ENCODE measurements at places on chromosomes 16 and 17.

- DNase-seq, result no peak
Observed at GRCh38 chr16:75264457-75264998, 13.1 kb upstream of the BCAR1 start.

- no peak for DNase-seq
Observed at GRCh38 chr16:87076331-87076949, 240.8 kb downstream of the C16orf95 start.

DNA sequence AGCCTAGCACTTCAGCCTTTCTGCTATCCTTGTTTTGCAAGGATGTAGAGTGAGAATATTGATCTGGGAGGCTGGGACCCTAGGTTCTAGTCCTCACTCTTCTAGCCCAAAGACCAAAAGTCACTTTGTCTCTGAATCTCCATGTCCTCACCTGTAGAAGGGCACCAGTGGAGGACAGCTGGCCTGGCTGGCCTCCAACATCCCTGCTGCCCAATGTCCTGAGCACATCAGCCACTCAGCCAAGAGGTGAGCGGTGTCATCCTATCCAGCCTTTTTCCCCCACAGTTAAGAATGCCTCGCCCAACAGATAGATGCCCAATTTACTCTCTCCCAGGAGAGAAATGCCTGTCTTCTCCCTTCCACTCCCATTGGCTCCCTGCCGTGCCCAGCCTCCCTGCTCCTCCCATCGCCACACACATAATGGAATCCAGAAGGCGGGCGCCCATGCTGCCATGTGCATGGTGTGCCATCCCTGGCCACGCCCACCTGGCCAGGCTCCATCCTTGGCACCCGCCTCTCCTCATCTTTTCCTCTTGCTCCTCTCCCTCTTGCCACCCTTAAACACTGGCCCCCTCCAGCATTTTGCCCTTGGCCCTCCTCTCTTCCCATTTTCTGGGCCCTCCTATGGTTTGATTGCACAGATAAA is 157.3 kb upstream of the SDK2 start:
- no peak for DNase-seq

- DNase-seq, result no peak
Observed at GRCh38 chr16:70337814-70338213, 8.9 kb upstream of the DDX19A start.

DNA sequence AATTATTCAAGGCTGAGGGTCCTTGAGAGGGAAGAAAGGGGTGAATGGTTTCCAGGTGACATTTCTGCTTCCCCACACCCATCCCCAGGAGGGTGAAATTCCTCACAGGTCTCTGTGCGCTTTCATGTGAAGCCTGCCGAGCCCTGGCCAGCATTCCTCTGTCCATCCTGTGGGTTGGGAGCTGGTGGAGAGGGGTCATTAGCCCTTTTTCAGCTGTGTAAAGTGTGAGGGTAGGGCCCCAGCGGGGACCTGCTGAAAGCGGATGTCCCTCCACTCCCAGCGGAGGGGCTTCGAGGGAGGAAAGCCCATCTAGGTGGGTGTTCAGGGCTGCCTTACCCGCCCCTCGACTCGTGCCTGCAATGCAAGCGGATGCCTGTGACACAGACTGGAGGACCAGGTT is 53.3 kb upstream of the DLX4 start:
- DNase-seq, result no peak

DNA sequence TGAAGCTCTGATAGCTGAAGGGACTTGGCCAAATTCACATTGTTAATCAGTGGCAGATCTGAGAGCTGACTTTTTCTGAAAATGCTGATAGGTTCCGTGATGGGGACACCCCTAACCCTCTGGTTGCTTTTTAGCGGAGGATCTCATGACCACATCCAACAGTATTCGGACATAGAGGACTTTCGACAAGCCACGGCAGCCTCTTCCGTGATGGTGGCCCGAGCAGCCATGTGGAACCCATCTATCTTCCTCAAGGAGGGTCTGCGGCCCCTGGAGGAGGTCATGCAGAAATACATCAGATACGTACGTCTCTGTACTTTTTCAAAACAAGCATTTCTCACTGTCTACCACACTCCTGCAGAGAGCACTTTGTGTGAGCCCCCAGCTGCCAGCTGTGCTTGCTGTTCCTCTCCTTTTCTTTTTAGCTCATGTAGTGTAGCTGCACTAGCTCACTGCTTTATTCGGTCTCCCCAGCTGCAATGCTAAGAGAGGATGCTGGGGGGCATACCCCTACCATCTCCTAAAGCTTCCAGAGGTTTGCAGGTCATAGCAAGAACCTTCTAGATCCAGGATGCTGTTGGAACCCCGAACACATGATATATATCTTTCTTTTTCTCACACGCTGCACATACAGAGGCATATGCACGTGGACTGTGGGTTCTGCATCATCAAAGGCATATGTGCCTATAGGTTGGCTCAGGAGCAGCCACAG is 14.2 kb upstream of the NFATC3 start:
- DNase-seq, result no peak

DNA sequence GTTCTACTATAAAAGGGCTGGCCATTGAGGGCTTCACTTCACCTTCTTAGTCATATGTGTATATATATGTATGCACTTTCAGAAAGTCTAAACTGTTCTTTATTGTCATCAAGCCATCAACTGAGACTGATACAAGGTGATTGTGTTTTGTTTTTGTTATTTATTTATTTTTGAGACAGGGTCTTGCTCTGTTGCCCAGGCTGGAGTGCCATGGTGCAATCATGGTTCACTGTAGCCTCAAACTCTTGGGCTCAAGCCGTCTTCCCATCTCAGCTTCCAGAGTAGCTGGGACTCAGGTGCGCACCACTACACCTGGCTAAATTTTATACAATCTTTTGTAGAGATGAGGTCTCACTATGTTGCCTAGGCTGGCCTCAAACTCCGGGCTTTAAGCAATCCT is 5.6 kb downstream of the ZNRF1 start:
- no peak for DNase-seq

DNA sequence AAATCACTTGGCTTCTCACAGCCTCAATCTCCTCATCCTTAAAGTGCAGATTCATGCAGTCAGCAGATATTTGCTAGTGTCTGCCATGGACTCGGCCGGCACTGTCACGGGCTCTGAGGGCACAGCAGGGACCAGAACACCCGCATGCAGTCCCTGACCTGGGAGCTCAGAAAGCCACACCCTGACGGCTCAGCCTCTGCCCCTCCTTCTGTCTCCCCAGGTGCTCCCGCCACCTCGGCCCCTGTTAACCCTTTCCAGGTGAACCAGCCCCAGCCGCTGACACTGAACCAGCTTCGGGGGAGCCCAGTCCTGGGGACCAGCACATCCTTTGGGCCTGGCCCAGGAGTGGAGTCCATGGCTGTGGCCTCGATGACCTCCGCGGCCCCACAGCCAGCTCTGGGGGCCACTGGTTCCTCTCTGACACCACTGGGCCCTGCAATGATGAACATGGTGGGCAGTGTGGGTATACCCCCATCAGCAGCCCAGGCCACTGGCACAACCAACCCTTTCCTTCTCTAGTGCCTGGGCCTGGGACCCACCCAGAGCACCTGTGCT is 28.7 kb downstream of the B9D1 start:
- DNase-seq, result no peak

GRCh38 chr17:79930877-79931816 is 91.9 kb upstream of the CBX4 start:
- no peak for DNase-seq

DNA sequence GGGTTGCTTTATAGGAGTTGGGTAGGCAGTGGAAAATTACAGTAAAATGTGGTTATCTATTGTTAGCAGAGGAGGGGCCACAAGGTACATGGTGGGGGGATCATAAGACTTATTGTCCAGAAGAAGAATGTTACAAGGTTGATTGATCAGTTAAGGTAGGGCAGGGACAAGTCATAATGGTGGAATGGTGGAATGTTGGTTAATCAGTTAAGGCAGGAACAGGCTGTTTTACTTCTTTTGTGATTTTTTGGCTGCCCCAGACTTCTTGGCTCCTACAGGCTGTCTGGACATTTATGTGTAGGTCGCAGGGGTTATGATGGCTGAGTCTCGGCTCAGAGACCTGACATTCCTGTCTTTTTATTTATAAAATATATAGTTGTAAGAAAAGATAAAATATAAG is 2277.1 kb downstream of the TP53TG3F start:
- no peak for DNase-seq

GRCh38 chr16:81913222-81913621 is 98.0 kb downstream of the SDR42E1 start:
- no peak for DNase-seq

DNA sequence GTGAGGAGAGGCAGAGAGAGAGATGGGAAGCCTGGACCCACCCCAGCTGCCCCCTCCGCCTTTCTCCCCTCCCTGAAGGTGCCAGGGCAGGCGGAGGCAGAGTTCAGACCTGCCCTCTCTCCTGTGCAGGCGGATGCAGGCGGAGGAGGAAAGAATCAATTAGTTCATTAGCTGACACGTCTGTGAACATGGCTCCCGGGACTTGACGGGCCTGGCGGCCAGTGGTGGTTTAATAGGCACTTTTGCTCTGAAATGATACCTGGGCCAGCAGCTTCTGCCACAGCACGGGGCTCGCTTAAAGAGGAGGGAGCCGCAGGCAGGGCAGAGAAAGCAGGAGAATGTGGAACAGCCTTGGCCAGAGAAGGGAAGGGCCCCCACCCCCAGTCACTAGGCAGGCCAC is 98.1 kb downstream of the SDK2 start:
- DNase-seq, result no peak

GRCh38 chr17:82687375-82687861 is 11.1 kb downstream of the RAB40B start:
- DNase-seq, result no peak

- no peak for DNase-seq
Observed at GRCh38 chr16:67847064-67847861, at the start of gene CENPT. CENPT (minus strand) TSS chr16:67847693; CDS start chr16:67833859, 13,834 bp downstream.

DNA sequence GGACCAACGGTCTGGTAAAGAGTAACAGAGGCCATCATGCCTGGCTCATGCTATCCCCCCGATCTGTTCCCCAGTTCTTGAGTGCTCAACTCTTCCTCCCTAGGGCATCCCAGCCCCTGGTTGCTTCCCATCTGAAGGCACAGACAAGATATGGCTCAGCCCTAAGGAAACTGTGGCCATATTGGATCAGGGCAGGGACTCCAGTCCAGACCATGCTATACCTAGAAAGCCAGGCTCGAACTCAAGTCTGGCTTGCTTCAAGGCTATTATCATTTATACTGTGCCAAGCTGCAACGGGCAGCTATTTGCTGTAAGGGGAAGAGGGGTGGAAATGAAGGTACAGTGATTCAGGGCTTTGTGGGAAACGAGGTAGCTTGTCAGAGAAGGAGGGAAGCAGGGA is 2.8 kb downstream of the UBTF start:
- no peak for DNase-seq

DNA sequence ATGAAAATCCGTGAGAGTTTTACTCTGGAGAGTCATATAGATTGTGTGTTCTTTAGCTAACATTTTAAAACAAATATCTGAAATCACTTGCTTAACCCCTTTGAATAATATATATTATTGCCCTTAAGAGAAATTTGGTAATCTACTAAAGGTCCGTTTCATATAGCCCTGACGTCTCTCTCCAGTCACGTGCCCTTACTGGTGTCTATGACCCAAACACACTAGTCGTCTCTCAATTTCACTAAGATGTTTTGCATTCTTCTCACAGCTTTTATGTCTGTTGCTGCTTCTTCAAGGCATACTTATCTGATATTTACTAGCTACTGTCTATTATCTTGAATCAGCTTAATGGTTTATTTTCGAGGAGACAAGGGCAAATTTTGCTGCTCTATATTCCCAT is 409.9 kb downstream of the KCNJ18 start:
- DNase-seq, result no peak

GRCh38 chr17:63439687-63440086 is 6.4 kb downstream of the CYB561 start:
- DNase-seq, result no peak

DNA sequence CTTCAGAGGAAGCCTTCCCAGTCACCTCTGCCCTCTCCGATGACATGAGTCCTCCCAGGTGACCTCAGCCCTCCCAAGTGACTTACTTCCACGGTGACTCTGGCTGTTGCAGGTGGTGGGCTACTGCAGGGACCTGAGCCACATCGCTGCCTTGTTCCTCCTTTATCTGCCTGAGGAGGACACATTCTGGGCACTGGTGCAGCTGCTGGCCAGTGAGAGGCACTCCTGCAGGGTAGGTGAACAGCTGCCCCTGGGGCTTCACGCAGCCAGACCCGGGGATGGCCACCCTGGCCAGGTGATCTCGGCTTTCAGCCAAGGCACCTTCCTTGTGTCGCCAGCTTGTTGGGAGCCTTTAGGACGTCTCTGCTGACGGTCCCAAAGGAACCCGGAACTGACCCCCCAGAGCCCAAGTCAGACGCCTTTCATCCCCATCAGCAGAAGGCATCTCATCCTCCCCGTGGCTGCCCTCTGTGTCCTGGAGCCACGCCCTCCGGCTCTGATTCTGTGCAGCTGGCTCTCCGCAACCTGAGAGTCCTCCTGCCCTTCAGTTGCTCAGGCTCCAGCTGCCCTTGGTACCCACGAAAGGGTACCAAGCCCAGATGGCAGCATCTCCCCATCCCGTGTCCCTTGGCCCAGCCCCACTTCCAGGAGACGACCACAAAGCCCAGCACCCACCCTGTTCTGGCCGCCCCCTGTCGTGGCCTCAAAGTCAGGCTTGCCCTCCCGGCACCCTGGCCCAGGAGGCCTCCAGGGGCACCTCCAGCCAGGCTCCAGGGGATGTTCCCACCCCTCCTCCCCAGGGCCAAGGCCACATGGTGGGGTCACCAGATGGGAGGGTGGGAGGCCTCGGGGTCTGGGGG is 81.7 kb downstream of the GOSR1 start:
- DNase-seq, result no peak

DNA sequence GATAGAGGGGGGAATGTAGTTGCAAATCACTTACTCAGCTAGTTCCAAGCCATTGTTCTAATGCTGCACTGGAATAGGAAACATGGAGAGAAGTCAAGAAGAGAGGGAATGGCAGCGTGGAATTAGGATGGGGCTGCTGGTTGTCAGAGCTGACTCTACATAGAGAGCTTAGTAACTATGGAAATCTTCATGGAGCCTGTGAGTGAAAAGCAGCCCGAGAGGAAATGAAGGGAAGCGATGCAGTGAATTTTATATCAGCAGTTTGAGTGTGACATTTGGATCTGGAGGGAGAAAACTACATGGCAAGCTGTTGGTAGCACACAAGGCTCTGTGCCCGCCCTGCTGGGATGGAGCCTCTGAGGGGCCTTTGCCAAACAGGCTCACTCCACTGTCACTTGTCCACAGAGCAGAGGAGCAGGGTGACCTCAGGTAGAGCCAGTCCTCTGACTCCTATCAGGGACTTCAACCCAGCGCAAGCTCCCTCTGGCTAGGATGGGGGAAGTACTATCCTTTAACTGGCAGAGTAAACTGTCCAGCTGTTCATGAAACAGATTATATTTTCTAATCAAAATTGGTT is 27.9 kb upstream of the PMFBP1 start:
- DNase-seq, result no peak
